ENCODE measurements at places on chromosomes 7 and 10.

DNA sequence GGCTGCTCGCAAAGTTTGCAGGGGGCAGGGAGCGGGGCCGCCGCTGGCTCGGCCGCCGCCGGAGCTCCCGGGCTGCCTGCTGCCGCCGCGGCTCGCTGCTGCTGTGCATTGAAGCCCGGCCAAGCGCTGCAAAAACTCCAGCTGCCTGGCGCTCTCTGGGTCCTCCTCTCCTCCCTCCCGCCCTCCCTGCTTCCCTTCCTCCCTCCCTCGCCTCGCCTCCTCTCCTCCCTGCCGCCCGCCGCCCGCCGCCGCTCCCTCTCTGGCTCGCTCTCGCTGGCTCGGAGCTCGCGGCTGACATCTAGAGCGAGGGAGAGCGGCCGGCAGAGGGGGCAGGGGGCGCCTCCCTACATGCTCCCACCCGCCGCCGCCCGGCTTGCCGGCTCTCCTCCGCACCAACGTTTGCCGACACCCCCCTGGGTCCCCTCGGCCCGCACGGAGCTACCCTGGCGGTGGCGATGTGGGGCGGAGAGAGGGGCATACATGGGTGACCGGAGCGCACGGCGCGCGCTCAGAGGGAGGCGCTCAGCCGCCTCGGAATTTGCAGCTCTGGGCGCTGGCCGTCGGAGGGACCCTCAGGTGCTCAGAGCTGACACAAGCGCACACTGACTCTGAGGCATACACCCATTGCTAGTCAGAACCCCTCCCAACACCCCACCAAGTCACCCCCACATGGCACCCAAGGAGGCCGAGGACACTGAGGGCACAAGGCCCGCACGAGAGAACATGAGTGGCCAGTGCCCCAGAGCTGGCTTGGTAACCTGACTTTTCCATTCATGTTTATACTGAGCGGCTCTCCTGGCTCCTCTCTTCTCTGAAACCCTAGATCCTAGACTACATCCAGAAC is 1.2 kb upstream of the PLXNA4 start:
- DNase-seq = no peak

- no peak for DNase-seq
These were observed 4.6 kb downstream of the FZD8 start for GRCh38 chr10:35637462-35637861.

DNA sequence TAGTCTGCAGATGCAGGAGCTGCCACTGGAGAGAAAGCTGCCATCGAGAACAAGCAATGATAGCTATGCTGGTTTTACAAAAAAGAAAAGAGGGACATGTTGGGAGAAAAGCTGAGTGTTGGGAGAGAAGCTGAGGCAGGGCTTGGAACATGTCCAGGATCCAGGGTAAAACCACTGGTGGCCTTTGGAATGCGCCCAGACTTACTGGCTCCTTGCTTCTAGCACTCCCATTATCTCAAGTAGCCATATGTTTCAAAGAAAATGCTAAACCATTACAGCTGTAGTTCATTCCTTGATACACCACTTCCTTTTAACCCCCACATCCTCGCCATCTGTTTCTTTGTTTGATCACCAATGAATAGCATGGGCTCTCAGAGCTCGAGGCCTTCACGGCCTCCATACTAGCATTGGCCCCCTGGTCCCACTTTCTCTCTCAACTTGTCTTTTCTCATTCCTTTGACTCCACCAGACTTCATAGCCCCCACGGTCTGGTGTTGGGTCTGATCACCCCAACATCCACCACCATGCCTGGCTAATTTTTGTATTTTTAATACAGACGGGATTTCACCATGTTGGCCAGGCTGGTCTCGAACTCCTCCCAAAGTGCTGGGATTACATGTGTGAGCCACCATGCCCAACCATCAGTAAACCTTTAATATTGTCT is 23.8 kb upstream of the PLAC9 start:
- DNase-seq = no peak

DNA sequence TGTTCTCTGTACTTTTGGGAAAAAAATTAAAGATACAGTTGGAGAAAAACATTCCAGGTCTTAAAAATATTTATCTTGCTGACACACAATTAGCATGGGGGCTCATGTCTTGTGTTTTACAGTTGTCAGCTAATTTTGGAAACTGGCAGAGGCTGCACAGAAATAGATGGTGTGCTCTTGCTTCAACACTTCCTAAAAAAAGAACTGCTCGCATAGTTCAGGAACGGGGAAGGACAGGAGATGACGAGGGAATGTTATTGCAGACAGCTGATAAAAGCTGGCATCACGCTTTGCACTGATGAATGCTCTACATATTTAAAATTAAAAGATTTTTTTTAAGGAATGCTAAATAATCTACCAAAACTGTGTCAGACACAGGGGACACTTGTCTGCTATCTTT is 103.5 kb upstream of the CELF2 start:
- DNase-seq = no peak

DNA sequence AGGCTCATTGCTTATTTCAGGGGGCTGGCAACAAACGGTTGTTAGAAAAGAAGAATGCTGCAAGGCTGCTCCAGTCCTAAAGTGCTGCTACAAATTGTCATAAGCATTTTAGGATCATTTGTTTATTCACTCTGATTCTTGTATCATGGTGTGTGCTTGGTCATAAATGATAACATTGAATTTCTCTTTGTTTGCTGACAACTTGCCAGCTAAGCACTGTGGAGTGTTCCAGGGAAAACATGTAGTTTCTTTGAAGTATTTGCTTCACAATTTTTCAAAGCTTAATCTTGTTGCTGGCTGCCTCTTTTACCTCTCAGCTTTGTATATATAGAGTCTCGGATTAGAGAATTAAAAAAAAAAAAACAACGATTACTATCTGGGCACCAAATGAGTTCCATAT is 263.0 kb downstream of the PHF14 start:
- no peak for DNase-seq

DNA sequence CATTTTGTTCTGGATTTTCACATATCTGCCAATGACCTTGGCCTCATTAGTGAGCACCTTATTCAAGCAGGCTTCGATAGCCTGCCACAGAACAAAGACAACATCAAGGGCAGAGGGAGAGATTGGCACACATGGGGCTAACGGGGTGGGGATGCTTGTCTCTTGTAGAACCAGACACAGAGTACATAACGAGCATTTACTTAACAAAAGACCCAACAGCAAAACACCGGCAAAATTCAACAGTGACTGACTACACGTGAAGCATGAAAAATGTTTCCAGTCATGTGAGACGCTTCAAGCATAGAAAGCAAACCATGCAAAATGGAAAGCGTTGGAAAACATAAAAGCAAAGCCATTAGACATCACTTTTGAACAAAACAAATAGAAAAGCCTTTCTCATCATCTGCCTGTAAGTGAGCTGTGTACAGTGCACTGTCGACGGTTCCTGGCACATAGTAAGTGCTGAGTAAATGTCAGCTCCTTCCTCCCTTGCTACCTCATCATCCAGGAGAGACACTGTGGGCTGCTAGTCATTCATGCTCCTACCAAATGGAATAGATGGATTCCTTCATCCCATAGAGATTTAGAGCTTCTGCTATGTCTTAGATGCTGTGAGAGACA is 134.4 kb upstream of the AGK start:
- no peak for DNase-seq

DNA sequence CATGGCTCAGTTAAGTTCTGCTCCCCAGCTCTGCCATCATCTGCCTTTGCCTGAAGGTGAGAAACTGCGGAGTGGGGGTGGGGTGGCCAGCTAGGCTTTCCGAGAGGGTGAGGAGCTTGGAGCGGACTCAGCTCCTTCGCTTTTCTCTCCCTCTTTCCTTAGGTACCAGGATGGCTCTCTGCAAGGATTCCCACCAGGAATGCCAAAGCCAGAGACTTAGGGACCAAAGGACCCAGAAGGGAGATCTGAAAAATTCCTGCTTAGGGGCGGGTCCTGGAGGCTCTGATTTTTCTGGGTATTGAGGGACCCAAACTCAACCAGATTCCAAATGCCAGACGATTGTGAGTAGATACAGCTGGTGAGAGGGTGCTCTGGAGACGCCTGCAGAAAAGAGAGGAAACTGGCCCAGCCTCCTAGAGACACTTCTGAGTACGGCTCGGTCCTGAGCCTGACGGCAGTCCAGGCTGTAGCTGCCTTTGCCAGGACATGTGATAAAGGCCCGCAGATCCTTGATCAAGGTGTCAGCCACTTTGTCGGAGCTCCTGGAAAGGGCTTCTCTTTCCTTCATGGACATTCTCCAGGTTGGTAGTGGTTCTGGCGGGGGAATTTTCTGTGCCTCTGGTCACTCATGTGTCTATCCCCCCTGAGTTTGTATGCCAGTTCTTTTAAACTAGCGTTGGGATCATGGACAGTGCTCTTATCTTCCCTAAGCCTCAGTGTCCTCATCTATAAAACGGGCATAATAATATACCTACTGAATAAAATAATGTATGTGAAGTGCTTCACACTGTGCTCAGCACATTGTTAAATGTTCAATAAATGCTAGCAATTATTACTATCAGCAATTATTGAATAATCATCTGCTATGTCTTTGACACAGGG is 42.5 kb upstream of the BTRC start:
- DNase-seq = no peak

GRCh38 chr7:140517546-140518369 is 38.5 kb upstream of the MKRN1 start:
- peak; percentile 55 for DNase-seq
